ENCODE measurements at places on chromosomes 16 and 17.

DNA sequence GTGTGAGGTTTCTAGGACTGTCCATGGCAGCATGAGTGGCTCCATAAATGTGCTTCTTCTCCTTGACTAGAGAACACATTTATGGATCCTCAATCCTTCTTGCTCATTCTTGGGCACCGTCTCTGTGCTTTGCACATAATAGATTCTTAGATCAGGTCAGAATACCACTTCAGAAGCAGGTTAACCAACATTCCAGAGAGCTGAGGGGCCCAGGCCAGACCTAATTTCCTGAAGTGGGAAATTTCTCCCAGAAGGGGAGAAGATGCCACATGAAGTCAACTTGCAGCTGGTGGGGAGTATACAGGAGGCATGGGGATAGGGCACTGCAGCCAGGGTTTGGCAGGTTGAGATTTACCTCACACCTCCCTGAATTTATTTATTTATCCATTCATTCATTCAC is 24.4 kb upstream of the VAT1L start:
- DNase-seq: no peak

- DNase-seq: no peak
These were observed 656 bp downstream of the VMO1 start for GRCh38 chr17:4785311-4786105.

DNA sequence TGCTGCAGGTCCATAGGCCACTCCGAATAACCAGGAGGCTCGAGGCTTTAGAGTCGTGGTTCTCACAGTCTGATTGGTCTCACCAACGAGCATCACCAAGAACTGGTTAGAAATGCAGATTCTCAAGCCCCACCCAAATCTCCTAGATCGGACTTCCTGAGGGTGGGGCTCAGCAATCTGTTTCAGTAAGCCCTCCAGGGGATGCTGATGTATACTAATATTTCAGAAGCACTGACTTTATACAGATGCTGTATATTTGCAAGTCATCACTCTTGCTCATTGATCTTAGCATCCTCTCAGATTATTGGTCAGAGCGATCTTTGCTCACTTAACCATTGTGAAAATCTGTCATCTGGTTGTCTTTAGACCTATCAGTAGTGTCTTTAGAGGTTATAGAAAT is 4.4 kb upstream of the VAC14 start:
- no peak for DNase-seq

DNA sequence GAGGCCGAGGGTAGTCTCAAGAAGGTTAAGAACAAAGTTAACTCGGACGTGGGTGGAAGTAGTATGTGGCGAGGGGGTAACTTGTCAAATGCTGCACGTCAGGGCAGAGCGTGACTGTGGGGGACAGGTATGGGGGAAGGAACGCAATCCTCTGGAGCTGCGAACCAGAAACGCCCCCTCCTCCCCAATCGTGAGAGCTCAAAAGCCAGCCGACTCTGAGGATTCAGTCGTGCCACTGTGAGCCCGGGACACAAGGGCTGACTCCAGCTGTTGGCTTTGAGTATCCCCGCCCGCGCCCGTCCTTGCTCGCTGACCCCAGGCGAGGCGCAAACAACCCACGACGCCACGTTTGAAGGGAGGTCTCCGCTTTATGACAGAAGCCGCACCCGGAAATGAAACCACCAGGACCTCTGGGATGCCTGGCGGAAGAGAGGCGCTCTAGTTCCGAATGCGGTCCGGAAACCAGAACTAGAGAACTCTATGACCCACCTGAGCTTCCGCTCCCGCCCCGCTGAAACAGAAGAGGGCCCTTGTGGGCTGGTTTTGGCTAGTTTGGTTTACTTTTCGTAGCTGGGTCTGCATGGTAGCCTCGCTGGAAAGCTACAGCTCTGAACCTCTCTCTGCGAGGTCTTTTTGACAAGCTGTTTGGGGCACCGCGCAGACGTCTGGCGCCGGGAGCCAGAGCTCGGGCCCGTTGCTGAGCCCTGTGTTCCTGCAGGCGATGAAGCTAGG is at the start of gene PEX12:
PEX12 (minus strand) TSS at position 375 of the 732 bp plus-strand sequence. CDS start 550 bp downstream, outside the sequence.
- DNase-seq: peak; percentile 90

- DNase-seq: no peak
These were observed 5.1 kb upstream of the CPNE7 start for GRCh38 chr16:89570342-89570923.

DNA sequence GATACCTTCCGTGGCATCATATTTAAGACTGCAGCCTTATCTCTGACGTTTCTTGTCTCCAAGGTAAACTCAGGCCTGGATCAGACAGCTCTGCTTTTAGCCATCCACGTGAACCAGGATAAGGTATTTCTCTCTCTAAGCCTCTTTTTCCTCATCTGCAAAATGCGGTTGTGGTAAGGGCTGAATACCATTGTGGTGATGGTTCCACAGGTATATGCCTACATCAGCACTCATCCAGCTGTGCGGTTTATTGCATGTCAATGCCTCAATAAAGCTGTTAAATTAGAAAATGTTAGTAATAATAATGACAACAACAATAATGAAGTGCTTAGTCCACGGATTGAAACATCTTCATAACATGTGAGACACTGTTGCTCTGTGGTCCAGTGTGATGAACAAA is 104.4 kb downstream of the GRIN2A start:
- DNase-seq: no peak

- no peak for DNase-seq
These were observed 49.6 kb upstream of the NKD1 start for GRCh38 chr16:50498431-50499155.

DNA sequence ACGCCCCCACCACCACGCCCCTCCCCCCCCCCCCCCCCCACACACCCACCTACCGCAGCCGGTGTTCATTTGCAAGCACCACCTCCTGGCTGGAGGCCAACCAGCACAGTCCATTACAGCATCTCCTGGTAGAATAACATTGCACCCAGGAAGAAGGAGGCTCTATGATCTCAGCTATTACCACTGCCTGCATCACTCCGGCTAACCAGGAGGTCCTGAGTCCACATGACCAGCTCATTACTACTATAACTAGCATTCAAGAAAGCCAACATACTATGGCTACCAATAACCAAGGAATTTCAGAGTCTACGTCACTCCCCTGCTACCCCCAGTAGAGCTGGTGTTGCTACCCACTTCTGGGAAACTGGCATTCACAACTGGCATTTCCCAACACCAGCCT is 81.1 kb upstream of the ALOX12 start:
- no peak for DNase-seq

DNA sequence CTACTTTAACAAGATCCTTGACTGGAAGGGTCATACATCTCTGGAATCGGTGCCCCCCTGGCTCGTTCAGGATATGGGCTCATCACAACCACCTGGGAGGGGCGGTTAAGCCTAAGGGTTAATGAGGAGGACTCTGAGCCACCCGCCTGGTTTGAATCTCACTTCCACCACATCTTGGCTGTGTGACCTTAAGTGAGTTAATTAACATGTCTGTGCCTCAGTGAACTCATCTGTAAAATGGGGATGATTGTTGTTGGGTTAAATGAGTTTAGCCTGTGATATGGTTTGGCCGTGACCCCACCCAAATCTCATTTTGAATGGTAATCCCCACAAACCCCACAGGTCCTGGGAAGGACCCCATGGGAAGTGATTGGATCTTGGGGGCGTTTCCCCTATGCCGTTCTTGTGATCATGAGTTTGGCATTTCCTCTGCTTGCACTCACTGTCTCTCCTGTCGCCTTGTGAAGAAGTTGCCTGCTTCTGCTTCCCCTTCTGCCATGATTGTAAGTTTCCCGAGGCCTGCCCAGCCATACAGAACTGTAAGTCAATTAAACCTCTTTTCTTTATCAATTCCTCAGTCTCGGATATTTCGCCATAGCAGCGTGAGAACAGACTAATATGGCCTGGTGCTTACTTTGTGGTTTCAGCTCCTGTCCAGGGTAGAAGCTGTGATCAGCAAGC is 214.0 kb upstream of the CIBAR2 start:
- no peak for DNase-seq

All from forelimb muscle (tissue), 1 donor.